Osteocyte (in vitro differentiated cells): ENCODE measurements at places on chromosomes 1 and 21. TPM values are rescaled to one million over a fixed set of nuclear protein-coding genes. Genes with fewer than 3 reads are reported as not detected.

DNA sequence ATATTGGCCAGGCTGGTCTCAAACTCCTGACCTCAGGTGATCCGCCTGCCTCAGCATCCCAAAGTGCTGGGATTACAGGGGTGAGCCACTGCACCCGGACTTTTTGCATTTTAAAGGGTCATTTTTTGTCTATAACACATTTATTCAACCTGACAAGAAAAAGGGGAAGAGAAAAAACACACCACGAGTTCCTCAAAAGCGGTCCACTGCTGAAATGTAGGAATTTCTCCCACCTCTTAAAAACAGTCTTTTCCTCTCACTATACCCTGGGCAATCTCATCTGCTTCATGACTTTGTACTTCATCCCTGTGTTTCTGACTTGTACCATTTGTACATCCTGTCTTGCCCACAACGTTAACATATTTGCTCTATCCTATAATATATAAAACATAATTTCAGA is 413.3 kb upstream of the PTBP2 start:
- DNase-seq, result no peak

DNA sequence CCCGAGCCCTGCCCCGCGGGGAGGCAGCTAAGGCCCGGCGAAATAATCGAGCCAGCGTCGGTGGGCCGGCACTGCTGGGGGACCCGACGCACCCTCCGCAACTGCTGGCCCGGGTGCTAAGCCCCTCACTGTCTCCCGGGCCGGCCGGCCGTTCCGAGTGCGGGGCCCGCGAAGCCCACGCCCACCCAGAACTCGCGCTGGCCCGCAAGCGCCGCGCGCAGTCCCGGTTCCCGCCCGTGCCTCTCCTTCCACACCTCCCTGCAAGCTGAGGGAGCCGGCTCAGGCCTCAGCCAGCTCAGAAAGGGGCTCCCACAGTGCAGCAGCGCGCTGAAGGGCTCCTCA is 49.0 kb upstream of the SYT14 start:
- no peak for DNase-seq

DNA sequence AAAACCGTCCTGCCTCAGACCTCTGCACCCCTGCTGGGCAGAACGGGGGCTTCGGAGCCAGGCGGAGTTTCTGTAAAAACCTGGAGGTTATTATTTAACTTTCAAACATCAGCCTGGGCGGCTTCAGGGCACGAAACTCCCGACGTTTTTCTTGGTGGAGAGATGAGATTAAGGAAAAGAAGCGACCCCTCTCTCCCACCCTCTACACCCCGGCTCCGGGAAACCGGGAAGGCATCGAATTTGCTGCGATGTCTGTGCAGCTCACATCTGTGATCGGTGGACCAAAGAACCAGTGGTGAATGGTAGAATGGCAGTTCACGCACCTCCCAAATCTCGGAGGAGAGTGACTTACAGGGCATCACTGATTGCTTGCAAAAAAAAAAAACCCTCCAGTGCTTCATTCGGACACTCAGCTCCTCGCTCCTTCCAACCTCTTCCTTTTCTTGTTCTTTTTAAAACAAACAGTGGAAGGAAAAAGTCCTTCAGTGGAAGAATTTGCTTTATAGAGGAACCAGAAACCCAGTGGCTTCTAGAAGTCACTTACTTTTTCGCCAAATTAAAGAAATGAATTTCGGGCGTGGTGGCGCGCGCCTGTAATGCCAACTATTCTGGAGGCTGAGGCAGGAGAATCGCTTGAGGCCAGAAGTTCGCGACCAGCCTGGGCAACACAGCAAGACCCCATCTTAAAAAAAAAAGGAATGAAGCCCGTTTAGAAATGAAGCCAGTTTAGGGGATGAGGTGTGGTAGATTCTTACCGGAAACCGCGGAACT is 884 bp downstream of the PHACTR4 start:
- DNase-seq, result no peak

GRCh38 chr1:95604771-95605170 is 370.8 kb downstream of the RWDD3 start:
- no peak for DNase-seq

GRCh38 chr1:25486602-25487001 is 55.9 kb downstream of the MACO1 start:
- DNase-seq, result no peak

- no peak for DNase-seq
Measured at GRCh38 chr1:33985656-33986055, 121.8 kb downstream of the HMGB4 start.

GRCh38 chr1:107548276-107548675 is 407.4 kb downstream of the NTNG1 start:
- DNase-seq, result no peak

DNA sequence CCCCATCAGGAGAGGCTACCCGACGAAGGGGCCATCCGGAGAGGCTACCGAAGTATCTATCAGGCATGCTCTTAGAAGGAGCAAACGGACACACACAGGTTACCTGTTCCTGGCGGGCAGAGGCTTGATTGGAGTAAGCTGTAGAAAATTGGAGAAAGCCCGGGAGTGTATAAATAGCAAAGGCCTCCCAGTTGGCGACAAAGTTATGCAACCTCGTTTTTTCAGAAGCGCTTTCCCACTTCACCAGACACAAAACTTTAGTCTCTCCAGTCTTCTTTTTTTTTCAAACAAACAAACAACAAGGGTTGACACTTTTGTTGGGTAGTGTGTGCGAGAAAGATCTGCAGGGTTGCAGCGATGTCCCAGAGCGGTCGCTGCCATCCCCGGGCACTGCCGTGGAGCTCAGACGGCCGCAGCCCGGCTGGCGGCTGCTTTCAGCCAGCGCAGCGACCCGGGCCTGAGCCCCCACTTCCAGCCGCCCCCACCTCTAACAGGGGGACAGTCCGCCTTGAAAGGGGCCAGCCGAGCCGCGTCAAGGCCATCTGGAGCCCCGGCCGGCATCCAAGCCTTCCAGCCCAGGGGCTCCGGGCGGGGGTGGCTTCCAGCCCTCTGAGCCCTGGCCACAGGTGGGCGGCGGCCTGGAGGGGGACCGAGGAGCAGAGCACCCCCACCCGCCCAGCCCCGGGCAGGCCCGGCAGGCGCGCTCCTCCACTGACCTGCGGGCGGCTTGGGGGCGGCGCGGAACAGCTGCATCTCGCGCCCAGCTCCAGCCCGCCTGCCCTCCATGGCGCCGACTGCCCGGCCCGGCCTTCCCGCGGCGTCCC is 616 bp downstream of the MCOLN3 start:
- DNase-seq, result no peak

DNA sequence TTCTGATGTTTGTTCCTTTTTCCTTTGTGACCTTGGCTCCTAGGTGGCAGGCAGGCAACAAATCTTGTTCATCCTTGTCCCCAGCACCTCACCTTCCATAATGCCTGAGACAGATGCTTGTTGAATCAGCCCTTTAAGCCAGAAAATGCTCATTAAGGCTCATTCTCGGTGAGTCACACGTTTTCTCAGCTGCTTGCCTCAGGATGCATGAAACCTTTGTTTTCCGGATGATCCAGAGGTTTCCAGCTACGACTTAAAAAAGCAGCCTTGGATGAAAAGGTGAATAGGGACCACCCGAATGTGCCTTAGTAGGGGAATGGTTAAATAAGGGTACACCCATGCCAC is 4.6 kb upstream of the ATP13A2 start:
- DNase-seq, result no peak

GRCh38 chr1:7378346-7379130 is 392.6 kb upstream of the VAMP3 start:
- DNase-seq, result peak; percentile 62

GRCh38 chr1:220330265-220330664 is 58.0 kb upstream of the RAB3GAP2 start:
- no peak for DNase-seq

DNA sequence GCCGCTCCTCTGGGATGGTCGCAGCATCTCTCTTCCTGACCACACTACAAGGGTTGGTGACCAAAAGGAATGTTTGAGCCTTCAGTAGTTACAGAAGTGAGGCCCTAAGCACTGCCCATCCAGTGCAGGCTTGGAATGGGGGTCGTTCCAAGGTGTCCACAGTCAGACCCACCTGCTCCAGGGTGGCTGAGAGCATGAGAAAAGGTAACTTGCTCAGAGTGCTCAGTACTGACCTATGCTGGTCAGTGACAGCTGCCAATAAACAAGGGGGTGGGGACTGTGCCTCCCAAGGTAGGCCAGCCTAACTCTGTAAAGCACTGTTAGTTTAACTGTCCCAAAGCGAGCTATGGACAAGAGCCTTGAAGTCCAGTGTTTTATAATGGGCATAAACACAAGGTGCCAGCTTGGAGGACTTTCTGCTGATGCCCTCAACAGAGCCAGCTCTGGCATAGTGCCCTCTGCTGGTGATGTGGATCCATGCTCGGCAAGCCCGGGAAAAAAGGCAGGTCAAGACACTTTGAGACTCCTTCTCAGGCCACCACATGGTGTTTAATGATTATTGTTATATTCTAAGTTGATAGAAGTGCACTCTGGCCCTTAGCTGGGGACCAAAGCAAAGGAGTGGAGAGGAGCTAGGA is 78.1 kb upstream of the DNAH14 start:
- DNase-seq, result no peak

- no peak for DNase-seq
Measured at GRCh38 chr21:35329940-35330660, 281.0 kb upstream of the RUNX1 start.

DNA sequence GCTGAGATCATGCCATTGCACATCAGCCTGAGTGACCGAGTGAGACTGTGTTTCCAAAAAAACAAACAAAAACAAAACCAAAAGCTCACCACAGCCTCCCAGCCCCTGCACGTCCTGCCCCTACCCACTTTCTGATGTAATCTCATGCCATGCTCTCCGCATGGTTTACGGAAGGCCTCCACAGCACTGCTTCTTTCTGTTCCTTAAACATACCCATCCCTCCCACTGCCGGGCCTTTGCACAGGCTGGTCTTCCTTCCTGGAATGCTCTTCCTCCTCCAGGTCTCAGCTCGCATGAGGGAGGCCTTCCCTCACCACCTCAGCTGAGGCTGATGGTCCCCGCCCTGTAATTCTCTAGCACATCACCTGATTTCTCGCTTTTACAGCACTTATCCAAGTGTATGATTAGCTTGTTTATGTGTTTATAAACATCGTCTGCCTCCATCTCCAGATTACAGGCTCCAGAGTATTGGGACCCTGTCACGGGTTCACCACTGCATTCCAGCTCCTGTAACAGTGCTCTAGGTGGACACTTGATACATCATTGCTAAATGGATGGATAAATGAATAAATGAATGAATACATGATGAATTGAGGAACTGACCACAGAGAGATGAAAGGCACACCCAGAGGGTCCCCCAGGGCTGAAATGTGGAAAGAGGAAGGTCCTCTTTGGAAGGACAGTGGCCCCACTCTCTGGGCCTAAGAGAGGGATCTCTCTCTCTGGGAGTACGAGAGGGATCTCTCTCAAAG is 22.1 kb downstream of the TCEA3 start:
- no peak for DNase-seq

GRCh38 chr1:121452484-121452883 is 267.7 kb downstream of the SRGAP2C start:
- no peak for DNase-seq

GRCh38 chr1:1428174-1428573 is 7.1 kb upstream of the ANKRD65 start:
- DNase-seq, result no peak

DNA sequence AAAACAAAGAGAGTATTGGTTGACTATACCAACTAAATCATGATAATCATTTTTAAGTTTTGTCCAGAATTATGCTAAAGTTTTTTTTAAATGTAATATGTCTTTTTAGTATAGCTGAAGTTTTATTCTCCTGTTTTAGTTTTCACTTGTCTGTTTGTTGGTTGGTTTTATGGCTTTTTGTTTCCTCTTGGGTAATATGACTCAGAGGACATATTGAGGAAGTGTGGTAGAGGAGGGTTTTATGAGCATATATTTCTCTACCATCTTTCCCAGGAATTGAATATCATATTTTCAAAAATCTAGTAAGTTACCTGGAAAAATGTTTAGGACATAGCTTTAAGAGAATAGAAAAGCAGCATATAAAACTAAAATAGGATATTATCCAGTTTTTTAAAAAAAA is 68.6 kb upstream of the MCOLN3 start:
- DNase-seq, result no peak

GRCh38 chr1:206094024-206094423 is 23.2 kb downstream of the AVPR1B start:
- DNase-seq, result no peak

DNA sequence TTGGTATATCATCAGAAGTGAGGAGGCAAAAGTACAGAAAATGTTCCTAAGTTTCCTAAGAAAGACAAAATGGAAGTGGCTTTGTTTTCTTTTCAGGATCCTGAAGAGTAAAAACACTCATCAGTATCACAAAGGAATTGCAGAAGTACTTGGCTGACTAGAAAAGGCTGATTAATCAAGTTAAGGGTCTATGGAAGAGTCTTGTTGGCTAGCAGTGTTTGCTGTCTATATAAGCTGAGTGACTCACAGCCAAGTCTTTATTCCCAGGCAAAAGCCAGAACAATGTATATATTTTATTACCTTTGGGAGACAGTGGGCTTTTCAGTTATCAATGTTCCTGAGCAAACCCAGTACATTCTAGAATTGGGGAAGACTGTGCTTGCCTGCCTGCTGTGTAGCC is 777.0 kb downstream of the PLA2G4A start:
- no peak for DNase-seq

DNA sequence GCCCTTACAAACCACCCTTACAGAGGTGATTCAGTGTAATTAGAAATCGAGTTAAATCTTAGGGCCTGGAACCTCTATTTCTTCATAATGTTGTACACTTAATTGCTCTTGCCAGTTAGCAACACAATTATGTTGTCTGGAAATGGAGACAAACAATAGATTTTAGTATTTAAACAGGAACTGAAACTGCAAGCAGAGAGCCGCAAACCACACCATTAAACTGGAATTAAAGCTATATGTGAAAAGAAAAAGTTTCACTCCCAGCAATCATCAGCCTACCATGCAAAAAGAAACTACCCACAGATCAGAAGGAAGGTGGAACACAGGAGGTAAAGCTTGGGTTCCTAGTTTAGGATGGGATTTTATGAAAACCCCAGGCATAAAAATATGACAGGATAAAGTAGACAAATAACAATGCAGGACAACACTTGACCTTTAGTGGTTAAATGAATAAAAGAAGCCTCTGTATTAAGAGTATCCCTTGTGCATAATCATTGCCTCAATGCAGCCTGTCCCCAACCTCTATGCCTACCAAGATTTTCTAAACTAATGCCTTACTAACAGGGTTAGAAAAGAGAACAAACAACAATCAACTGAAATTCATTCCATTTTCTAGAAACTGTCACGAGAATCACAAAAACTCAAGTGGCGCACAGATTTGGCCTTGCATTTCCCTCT is 304.3 kb upstream of the ESRRG start:
- DNase-seq, result no peak

Gene LEFTY1
- total RNA-seq, result 0.24 and 0.40 TPM in 2 replicates

Gene NPPA
- not detected in 2 replicates for total RNA-seq

Gene KRTAP11-1
- total RNA-seq, result not detected in 2 replicates

Gene GRIK1
- 0.13 TPM in 1 of 2 replicates, not detected in the other for total RNA-seq

Gene C1orf141
- total RNA-seq, result not detected in 2 replicates

Gene C1orf21
- total RNA-seq, result 31.8 and 39.6 TPM in 2 replicates
